Cardiac septum (tissue), 1 donor: ENCODE measurements at places on chromosomes 2 and 18. TPM values are rescaled to one million over a fixed set of nuclear protein-coding genes. Genes with fewer than 3 reads are reported as not detected.

The TRPM8 gene
- 0.73 TPM for total RNA-seq

The SERPINB7 gene
- not detected for total RNA-seq

The HAAO gene
- total RNA-seq, result 2.5 TPM

The SPP2 gene
- not detected for total RNA-seq

The SLC11A1 gene
- total RNA-seq, result 6.4 TPM

The EPAS1 gene
- total RNA-seq, result 139 TPM

DNA sequence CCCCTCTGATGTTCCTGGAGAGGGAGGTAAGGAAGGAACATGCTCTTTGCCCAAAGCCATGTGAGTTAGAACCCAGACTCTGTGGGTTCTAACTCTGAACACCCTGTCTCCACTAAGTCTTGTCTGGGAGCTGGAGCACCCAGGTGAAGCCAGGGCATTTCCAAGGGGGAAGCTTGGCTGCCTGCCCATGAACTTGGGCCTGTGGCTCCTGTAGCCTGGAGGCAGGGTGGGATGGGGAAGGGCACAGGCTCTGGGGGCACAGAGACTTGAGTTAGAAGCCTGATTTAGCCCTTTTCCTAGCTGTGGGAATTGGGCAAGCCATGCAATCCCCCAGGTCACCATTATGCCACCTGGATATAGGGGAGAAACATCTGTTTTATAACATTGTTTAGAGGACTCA is 65.2 kb downstream of the LBH start:
- peak; percentile 56 for DNase-seq

DNA sequence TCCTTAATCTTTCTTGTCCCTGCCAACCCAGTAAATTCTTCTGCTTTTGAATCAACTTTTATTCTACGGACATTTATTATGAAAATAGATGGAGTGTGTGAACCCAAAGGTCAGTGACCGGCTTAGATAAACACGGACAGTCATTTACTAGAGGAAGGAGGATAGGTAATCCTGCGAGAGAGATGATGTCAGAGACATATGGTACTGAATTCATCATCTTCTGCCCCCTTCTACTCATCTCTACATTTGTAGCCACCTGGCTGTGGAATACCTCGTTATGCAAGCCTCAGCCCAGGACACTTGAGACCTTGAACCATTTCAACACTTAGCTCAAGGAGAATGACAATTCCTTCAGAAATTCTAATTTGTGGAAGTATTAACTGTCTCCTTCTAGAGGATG is 443.6 kb downstream of the TDRD15 start:
- DNase-seq, result no peak

DNA sequence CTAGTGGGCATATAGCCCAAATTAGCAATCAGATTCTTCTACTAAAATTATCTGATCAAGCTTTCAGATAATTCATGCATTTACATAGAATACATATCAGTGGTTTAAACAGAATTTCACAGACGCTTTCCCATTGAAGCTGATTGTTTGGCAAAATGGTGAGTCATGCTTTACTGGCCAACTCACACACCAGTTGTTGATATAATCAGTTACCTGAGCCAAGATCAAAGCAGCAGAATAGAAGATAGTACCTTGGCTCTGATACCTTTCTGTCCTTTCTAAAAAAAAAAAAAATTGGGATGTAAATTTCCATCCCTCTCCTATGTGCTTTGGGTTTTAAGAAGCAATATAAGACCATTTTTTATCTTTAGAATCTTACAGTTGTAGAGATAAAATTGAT is 178.0 kb downstream of the MCFD2 start:
- no peak for DNase-seq

DNA sequence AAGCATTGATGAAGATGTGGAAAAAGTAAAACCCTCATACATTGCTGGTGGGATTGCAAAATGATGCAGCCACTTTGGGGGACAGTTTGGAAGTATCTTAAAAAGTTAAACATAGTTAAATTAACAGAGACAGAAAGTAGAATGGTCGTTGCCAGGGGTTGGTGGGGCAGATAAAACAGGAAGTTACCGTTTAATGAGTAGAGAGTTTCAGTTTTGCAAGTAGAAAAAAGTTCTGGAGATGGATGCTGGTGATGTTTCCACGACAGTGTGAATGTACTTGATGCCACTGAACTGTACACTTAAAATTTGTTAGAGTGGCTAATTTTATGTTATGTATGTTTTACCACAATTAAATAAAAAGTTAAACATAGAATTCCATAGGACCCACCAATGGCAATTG is 44.5 kb upstream of the EGR4 start:
- DNase-seq, result no peak

DNA sequence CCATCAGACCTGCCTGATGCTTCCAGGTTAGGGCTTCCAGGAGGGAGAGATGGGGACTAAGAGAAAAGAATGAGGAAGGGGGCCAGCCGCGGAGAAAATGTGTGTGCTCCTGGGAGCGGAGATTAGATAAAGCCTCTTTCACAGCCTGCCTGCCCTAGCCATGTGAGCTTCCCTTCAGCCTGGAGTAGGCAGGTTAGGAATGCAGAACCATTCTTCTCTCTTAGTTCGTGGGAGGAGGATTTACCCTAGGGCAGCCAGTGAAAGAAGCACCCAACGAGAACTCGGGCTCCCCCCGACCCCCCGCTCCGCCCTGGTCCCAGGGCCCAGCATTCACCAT is 36.1 kb downstream of the POMC start:
- DNase-seq, result no peak

DNA sequence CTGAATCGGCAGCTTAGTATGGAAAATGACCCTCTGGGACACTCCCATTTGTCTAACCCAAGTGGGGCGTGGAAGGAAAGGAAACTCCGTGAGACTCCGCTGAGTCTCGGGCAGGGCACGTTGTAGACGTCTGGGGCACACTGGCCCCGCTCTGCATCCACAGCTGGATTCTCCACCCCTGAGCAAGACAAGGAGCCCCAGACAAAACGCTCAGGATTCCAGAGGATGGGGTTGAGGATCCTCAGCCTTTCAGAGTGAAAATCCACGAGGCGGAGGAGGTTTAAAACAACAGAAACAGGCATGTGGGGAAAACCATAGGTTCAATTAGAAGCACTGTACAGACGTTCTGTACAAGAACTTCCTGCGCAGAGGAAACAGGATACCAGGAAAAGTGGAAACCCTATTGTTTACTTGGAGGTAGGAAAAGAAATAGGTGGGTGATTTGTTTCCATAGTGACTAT is 124.9 kb upstream of the ZNF236 start:
- no peak for DNase-seq

- peak; percentile 22 for DNase-seq
Observed at GRCh38 chr2:105782123-105782522, 37.4 kb downstream of the NCK2 start.

- no peak for DNase-seq
Observed at GRCh38 chr2:209391776-209392401, 32.0 kb upstream of the MAP2 start.

GRCh38 chr2:83051538-83052170 is 1407.4 kb downstream of the SUCLG1 start:
- no peak for DNase-seq

- DNase-seq, result no peak
Observed at GRCh38 chr18:64167408-64167925, 18.6 kb upstream of the LINC00305 start.

DNA sequence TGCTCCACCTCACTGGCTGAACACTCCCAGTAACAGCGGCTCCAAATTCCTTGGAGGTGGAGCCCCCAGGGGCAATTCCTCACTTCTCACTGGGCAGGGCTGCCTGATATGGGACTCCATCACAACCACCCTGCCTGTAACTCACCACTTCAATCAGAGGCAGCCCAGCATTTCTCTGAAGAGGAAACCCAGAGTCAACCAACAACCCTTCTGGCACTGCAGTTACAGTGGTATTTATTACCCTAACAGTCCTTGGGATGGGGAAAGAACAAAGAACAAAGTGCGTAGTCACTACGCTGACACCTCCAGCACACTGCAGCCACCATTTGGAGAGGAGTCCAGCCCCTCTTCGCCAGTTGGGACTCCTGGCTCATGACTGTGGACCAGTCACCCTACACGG is 85.7 kb upstream of the GALNT13 start:
- DNase-seq, result no peak

DNA sequence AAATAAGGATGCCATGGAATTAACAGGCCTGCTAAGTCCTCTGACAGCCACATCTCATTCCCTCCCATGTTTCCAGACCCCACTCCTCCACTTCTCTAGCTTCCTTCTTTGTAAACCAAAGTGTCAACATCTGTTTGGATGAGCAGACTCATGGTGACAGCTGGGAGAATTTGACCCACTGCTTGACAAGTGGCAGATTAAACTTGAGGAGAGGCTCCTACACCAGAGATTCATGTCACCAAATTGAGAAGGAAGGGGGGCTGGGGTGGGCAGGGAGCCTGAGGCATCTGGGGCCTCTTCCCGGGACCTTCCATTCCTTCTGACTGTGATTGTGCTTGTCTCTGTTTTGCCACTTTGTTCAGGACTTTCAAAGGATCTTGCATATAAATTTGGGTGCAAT is 41.0 kb upstream of the IGFBP5 start:
- no peak for DNase-seq

GRCh38 chr2:215020283-215020682 is 118.1 kb downstream of the ABCA12 start:
- DNase-seq, result no peak

- DNase-seq, result no peak
Observed at GRCh38 chr2:39540414-39540813, 103.3 kb upstream of the MAP4K3 start.

DNA sequence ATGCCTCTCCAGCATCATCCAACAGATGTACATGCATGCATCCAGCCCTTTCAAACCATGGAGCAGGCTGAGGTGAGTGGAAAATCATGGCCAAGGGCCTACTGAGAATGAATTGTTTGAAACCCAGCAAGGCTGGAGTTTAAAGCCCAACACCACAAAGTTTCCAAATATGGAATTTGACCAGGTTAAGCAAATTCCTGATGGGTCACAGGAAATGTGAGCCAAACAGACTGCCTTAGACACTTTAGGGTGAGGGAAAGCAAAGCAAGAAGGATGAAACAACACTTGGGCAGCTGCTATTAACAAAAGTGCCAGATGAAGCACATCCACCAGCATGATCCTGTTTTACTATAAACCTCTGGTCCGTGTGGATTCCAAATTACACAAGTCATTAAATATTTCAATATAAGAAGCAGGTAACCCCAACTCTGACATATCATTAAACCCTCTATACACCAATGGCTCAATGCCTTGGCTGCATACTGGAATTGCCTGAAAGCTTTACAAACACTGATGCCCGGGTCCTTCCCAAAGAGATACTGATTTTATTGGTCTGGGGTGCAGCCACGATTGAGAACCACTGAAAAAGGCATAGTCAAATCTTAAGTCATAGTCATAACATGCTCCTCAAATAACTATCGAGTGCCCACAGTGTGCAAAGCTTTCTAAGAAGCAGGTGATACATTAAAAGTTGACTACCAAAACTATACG is 9.1 kb downstream of the KLF7 start:
- DNase-seq, result no peak

GRCh38 chr2:48059975-48060374 is 153.7 kb upstream of the FBXO11 start:
- DNase-seq, result no peak

DNA sequence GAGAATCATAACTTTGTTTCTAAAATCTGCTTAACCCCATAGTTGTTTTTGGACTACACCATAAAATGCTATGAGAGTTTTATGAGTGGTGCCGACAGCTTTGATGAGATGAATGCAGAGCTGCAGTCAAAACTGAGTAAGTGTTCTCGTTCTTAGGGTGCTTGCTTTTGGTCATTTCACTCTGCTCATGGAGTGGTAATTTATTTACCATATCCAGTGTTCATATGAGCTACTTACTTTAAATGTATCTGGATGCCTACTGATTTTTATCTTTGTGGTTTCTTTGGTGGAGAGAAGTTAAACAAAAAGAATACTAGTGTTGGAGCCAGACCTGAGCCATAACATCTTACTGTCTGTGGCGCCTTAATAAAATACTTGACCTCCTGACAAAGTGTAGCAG is 16.4 kb downstream of the NDC80 start:
- DNase-seq, result no peak

DNA sequence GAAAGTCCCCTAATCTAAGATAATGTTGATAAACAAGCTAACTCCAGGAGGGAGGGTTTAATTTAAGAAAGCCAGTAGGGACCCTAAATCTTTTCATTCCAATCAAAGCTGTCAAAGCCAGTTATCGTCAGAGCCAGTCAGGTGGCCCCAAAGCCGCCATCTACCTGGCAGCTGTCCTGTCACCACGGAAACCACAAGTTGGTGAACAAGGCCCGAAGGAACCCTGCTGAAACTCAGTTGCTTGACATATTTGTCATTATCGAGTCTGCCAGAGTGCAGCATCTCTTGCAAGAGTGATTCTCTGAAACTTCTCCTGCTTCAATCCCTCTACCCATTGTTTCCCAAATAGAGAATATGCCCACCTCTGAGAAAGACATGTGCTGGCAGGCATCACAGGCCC is 30.8 kb upstream of the POLE4 start:
- no peak for DNase-seq

DNA sequence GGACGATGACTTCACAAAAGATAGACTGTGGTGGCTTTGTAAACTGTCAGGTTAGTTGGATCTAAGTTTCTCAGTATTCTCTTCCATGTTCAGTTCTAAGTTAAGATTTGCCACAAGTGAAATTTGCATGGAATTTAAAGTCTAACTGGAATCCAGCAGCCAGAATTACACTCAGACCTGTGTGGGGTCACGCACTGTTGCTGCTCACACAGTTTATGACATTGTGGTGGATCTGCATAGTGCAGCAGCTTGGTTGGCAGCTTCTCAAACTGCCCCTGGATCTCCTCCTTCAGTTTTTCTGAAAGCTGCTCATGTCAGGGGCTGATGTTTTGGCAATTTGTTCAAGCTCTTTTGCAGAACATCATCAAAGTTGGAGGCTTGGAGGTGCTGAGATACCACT is 228.1 kb upstream of the KCNJ3 start:
- DNase-seq, result no peak

DNA sequence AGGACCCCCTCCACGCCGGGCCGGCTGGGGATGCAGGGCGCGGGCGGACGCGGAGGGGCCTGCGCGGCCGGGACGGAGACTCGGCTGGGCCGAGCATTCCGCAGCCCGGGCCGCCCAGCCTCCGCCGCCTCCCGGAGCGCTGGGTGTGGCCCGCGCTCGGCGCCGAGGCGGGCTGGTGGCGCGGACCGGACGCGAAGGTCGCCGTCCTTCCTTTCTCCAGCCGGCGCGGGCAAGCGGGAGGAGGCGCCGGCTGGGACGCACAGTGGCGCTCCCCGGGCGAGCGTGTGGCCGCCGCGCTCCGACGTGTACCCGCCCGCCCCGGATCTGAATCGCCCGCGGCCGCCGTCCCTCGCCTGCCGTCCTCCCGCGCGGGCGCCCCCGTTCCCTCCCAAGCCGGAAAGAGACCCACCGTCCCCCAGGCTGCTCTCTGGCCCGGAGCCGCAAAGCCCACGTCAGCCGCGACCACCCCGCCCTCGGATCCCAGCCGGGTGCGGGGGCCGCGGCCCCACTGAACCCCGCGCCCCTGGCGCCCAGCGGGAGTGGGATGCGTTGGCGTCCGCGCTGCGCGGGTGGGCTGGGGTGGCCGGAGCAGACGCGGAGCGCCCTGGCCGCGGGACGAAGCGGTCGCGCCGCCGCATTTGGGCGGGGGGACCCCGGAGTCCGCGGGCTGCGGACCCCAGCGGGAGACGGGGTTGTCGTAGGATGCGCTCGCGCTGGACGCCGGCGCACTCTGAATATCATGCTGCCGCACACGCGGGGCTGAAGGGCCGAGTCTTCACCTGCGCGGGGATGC is 634 bp downstream of the SPATS2L start:
- DNase-seq, result no peak

GRCh38 chr2:119683713-119684443 is 4.9 kb downstream of the TMEM177 start:
- peak; percentile 14 for DNase-seq
